ENCODE measurements at places on chromosomes 7 and 10.
A peak's percentile ranks its signal among the peaks of the same experiment; 100 is the strongest.

DNA sequence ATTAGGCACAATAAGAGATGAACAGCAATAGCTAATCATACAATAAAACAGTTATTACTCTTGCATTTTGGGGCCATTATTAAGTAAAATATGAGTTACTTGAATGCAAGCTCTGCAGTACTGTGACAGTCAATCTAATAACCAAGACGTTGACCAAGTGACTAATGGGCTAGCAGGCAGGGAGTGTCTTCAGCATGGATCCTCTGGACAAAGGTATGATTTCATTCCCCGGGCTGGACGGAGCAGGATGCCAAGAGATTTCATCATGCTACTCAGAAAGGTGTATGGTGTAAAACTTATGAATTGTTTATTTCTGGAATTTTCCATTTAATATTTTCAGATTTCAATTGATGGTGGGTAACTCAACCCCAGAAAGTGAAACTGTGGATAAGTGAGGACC, 80.9 kb downstream of the SHH start:
- DNase-seq, result no peak

GRCh38 chr7:40356871-40357709, 222.3 kb downstream of the SUGCT start:
- DNase-seq, result no peak

- no peak for DNase-seq
Observed at GRCh38 chr7:98870121-98870651, 372 bp upstream of the TMEM130 start.

- DNase-seq, result no peak
Observed at GRCh38 chr10:133154996-133155778, 4.8 kb upstream of the KNDC1 start.

DNA sequence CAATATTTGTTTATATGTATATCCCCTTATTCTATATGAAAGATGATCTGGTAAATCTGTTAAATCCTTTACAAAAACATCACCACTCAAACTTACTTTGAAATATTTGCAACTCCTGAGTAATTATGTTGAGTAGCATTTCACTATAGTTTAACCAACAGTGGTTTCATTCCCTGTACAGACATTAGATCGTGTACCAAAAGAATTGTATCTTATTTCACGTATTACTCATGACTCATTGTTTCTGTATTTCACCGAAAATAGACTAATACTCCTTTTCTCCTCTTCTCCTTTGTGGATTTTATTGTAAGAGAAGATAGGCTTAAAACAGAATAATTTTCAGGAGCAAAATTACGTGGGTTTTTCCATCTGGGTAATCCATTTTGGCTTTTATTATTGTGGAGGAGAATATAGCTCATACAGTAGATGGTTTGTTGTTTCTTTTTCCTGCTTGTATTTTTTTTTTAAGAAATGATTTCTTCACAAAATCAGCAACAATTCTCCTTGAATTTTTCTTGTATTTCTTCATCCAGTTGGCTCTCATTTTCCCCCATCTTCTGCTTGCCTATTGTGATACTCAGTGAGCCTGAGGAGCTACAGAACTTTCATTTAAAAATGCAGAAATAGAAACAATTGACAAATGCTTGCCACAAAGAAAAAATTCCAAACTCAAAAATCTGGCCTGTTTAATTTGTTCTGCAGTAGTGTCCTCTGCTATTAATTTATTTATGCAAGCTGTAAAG, 90.6 kb upstream of the OIT3 start:
- DNase-seq, result no peak

DNA sequence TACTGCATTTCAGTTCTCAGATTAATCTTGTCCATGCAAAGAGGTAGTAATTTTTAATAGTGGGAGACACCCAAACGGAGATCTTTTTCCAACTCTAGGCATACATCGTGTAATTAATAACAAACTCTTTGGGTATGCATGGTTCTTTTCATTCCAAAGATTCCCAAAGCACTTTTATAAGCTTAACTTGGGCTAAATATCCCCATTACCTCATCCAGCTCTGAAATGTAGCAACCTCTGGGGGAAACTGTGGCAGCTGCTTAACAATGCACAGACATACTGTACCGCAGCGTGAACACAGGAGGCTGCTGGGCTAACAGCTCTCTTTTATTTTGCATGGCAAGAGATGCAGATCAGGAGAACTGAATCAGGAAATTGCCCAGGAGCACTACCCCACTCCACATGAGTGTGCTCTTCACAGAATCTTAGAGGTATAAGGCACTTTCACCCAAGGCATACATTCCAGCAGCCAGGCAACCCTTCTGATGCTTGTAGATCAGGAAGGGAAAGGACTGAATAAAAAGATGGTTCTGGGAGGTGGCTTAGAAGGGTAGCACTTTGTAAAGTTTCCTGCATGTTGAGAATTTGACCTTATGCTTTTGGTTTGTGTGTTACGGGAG, 114.4 kb upstream of the GLI3 start:
- peak; percentile 82 for DNase-seq

- DNase-seq, result no peak
Observed at GRCh38 chr10:80144696-80145131, 12.2 kb downstream of the PLAC9 start.

DNA sequence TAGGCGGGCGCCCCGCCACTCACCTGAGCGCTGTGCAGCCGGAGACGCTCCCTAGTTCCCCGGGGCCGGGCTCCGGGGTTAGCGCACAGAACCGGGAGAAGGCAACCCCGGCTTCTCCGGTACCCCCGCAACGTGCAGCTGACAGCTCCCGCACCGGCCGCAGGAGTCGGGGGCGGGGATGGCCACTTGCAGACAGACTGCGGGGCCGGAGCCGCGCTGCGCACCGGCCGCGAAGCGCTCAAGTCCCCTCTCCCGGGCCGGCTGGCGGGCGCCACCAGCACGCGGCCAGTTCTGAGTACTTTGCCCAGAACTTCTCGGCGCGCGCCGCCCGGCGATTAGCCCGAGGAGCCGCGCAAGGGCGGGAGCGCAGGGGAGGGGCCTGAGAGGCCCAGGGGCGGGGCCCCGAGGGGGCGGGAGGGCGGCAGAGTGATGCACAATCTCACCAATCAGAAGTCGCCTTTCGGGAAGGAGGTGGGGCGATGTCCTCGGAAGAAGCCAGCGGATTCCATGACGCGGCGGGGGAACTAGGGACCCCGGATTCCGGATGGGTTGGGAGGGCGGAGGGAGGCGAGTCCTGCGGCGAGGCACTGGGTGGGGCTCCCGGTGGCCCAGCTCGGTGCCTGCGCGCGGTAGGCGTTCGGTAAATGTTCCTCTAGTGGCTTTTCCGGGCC, at the start of gene OSBPL3:
OSBPL3 (minus strand) TSS at position 316 of the 671 bp plus-strand sequence. CDS start 87,706 bp downstream, outside the sequence.
- DNase-seq, result peak; percentile 91

- DNase-seq, result no peak
Observed at GRCh38 chr10:68861253-68861652, 33.9 kb downstream of the STOX1 start.

GRCh38 chr10:2043379-2043778, 306.1 kb upstream of the ADARB2 start:
- no peak for DNase-seq

- no peak for DNase-seq
Observed at GRCh38 chr7:10346032-10346431, 627.6 kb upstream of the PHF14 start.

DNA sequence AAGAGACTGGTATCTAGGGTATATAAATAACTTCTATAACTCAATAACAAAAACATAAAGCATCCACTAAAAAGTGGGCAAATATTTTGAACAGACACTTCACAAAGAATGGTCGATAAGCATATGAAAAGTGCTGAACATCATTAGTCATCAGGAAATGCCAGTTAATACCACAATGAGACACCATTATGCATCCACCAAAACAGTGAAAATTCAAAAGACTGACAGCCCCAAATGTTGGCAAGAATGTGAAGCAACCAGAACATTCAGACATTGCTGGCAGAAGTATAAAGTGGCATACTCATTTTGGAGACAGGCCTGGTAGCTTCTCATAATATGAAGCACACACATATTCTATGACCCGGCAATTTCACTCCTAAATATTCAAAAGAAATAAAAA, 26.5 kb upstream of the GSAP start:
- no peak for DNase-seq

DNA sequence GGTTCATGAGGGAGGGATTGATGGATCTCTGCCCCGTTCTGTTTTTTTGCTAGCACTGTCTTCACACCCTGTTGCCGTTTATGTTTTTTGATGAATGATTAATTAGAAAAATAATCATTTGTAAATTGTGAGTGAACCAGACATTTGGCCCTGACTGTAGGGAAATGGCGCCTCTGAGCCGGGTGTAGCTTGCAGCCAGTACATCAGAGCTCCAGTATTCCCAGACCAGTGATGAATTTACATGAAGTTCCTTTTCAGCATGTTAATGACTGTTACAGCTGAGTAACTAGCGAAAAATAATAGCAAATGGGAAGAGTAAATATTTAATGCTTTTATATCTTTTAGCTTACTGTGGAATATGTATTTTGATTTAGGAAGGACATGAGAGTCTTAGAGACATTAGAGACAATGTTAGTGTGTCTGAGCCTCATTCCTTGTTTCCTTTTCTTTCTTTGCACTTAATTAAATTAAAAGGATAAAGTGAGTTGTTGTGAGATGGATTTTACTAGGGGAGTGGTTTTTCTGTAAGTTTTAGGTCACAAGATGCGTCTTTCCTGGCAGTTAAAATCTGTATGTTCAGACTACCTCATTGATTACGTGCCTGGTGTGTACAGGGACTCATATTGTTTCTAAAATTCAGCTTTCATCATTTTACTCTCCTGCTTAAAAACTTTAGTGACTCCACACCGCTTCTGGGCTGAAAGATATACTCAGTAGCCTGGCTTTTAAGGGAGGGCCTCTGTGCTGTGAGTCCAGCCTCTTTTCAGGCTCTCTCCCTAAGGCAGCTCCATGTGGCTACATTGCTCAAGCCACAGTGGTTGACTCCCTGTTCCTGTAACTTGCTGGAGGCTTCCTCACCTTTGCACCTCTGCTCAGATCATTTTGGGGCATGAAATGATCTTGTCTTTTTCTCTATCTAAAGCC, 86.4 kb downstream of the AUTS2 start:
- DNase-seq, result no peak

All from fibroblast of skin of left biceps (primary cell).